Mucosa of descending colon (tissue), 3 donors: ENCODE measurements at places on chromosomes 12 and 14.
A peak's percentile ranks its signal among the peaks of the same experiment; 100 is the strongest.

DNA sequence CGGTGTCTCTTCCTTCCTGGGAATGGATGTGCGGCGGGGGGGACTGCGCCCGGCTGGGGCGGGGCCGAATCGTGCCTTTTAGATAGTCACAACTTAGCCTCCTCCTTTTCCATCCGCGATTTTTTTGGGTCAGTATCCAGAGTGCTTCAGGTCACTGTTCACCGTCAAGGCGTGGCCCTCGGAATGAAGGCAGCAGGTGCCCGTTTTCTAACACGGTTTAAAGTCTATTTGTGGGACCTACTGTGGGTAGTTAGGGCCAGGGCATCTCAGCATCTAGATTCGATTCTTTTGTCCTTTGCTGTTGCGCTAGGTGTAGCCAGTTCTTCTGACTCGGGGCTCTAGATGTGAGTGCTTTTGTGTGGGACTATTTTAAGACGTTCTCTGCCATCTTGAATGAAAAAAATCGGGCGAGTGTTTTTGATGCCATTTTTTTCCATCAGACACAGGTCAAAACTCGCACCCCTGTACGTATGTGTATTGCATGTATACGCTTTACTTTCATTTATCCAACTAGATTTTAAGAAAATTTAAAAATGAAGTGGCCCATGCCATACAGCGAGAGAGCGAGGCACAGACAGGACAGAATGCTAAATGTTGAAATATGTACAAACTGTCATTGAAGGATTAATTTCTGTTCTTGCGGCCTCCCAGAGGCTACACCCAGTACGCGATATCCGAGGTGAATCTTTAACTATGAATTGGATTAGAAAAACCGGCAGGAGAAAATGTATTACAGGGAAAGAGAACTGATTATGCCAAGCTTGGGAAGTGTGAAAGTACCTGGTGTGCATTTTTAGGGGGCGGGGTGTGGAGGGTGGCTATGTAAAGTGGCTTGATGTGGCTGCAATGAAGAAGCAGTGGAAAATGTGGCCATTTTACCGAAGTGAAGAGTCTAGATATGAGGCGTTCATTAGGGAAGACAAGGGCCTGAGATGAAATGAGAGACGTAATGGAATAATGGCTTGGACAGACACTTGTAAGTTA, 835 bp downstream of the VEZT start:
- peak; percentile 44 for DNase-seq

DNA sequence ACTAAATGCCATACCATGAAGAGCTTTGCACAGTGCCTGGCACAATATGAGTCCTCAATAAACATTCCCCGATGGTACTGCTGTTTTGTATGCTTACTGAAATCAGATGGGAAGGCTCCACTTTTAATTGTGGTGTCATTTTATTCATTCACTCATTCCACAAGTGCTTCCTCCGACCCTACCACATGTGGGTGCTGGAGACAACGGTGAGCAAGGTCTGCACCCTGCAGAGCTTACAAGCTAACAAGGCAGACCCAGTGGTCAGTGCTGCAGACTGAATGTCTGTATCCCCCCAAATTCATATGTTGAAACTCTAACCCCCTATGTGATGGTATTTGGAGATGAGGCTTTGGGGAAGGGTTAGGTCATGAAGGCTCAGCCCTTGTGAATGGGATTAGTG, 48.3 kb downstream of the RFX4 start:
- DNase-seq: no peak

- DNase-seq: no peak
Measured at GRCh38 chr12:133129368-133130037, 571 bp downstream of the ZNF891 start.

DNA sequence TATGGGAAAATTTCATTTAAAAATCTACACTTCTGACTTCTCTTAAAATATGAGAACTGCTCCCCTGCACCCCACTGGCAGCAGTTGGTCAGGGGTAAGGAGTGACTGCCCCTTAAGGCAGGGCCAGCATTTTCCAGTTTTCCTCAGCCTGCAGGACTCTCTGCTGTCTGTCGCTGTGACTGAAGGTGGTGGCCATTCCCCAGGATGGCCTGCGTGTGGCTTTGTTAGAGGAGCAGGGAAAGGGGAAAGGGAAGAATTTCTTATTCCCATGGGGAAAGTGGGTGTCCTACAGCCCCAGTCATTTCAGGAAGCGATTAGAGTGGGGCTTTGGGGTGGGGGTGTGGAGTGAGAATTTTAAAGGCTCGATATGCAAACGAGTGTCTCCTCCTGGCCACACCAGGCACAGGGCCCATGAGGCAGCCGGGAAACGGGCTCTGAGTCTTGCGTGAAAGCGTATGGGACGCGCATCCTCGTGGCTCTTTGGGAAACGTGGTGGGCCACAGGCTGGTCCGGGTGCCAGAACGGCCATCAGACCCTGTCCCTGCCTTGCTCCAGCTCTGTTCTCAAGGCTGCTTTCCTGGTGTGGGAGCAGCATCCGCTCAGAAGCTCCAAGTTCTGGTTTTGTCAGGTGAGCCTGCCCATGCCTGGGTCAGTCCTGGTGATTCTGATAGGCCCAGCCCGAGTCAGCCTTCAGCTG, 23.5 kb downstream of the ADGRD1 start:
- no peak for DNase-seq

DNA sequence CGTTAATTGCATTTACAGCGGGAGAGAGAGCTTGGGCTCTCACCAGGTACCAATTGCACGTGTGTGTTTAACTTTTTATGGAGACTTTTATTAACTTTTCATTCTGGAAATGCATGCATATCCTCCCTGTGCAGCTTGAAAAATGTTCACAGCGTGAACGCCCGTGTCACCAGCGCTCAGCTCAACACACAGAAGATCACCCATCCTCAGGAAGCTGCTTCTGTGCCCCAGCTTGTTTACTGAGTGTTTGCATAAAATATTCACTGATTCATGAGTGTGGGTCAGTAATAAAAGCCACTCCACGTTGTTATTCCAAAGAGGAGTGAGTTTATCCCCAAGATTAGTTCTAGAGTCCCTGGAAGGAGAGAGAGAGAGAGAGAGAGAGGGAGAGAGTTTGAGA, 75.5 kb upstream of the FZD10 start:
- DNase-seq: no peak

GRCh38 chr12:131991816-131992430, 42.2 kb downstream of the EP400 start:
- DNase-seq: no peak

GRCh38 chr14:68819260-68819691, 26.4 kb upstream of the ZFP36L1 start:
- no peak for DNase-seq

- DNase-seq: peak; percentile 85
Measured at GRCh38 chr12:2583091-2583497, 211.7 kb upstream of the FKBP4 start.

DNA sequence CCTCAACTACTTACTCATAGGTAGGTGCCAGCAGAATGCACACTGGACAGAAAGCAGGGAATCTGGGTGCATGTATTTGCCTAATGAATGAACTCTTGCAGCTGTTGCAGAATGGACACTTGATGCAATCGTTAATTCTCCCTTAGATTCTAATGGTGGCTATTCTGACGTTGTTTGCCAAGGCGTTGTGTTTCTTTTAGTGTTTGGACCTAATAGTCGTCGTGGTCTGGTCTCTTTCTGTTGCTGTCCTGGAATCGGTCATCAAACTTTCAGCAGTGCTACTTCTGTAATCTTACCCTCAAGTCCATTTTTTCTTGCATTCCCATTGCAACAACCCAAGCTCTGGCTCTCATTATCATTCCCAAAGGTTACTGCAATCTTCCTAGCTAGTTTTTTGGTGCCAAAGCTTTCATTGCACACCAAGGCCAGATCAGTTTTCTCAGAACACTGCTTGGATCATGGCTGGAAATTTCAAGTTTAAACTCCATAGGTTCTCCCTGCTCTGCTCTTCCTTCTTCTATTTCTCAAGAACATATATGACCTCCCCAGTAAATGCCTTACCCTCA, 31.3 kb downstream of the BMP4 start:
- no peak for DNase-seq

DNA sequence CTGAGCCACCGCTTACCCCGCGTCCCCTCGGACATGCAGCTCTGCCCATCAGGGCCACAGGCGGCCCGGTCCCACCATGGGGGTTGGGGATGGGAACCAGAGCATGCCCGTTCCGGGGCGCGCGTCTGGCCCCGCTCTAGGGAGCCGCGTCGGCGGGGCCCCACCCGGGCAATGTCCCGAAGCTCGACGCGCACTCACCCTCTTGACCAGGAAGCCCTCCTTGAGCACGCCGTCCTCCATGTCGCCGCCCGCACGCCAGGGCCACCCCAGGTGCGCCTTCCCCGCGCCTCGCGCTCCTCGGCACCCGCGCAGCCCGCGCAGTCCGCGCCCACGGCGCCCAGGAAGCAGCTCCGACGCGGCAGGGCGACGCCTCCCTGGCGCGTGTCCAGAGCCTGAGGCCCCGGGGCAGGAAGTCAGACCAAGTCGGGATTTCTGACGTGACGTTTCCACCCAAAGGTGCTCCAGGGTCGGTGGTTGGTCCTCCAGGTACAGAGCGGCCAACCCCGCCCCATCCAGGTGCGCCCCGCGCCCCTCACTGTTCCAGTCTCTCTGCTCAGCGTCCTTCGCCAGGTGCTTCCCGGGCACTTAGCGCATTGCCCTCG, at the start of gene PLEK2:
PLEK2 (minus strand) TSS at position 346 of the 602 bp plus-strand sequence; CDS start at position 240, 106 bp downstream.
- DNase-seq: peak; percentile 88

GRCh38 chr12:61542551-61542950, 717.7 kb upstream of the USP15 start:
- no peak for DNase-seq

GRCh38 chr14:48251290-48251689, 575.9 kb upstream of the MDGA2 start:
- DNase-seq: no peak

DNA sequence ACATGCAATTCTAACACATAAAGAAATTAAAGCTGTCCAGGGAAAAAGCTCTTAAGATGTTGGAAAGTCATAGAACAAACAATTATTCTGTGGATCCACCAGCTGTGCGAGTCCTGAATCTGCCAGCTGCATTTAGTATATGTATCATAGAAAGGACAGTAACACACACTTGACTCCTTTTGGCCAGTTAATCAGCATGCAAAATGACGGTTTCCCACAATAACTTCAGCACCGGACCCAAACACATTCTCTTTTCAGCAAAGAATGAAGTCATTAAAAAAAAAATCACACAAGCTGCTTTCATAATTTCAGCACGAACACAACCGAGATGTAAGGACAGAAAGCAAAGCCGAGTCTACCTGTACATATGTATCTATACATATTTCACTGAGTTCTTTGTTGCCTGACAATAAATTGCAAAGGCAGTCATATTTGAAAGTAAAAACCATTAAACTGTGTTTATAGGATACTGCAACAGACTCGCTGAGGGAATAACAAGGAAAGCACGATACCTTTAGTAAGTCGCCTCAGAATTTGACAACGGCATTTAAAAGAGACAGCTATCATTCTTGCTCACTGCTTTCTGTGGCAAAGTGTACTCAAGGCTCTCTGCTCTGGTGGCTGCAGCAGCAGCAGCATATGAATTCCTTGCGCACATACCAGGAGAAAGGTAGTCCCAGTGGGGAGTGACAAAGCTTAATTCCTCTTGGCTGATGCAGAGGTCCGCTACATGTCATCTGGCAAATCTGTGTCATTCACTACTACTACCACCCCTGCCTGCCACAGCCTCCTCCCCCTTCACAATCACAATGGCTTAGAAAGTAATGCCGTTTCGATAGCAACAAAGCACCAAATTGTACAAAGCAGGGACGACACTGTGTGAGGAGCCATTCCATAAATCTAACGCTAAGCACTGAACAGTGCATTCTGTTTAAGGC, at the start of gene GRIP1:
GRIP1 (minus strand) TSS at position 739 of the 938 bp plus-strand sequence; CDS start at position 567, 172 bp downstream.
- DNase-seq: no peak

DNA sequence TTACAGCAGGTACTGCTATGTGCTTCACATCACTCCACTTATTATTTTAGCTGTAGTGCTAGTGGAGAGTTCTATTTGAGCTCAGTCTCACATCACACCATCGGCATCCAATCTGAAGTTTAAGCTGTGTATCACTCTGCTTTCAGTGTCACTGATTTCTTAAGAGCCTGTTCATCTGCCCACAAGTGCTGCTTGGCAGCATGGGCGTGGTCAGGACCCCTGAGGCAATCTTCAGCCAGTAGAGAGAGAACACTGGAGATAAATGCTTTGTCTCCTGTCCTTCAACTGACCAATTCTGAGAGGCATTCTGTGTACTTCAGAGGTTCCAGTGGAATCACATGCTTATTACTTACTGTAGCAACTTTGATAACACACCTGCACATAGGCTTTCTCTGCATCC, 728.8 kb downstream of the RPS29 start:
- DNase-seq: no peak

- DNase-seq: no peak
Measured at GRCh38 chr14:65339866-65340265, 72.7 kb upstream of the FUT8 start.

GRCh38 chr14:68368850-68369249, 424.0 kb downstream of the ZFP36L1 start:
- DNase-seq: no peak

- DNase-seq: no peak
Measured at GRCh38 chr12:118125743-118126118, 10.2 kb upstream of the PEBP1 start.

DNA sequence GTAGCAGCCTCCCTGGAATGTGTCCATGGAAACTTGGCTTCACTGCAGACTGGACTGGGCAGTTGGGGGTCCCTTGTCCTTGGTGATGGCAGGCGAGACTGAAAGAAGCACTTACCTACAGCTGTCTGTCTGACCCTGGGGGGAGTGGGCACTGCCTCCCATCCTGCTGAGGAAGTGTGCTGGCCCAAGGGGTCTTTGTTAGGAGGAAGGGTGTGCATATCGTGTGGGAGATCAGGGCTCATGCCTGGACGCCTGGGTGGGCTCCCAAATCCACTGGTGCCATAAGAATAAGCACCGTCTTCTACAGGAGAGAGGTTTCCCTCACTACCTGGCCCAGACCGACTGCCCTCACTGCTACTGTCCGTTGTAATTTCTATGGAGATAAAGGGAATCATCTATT, 81.4 kb downstream of the PIWIL1 start:
- DNase-seq: no peak

- DNase-seq: no peak
Measured at GRCh38 chr14:99330316-99331240, 58.6 kb upstream of the BCL11B start.

GRCh38 chr14:98114122-98114895, 1157.7 kb downstream of the BCL11B start:
- DNase-seq: no peak

DNA sequence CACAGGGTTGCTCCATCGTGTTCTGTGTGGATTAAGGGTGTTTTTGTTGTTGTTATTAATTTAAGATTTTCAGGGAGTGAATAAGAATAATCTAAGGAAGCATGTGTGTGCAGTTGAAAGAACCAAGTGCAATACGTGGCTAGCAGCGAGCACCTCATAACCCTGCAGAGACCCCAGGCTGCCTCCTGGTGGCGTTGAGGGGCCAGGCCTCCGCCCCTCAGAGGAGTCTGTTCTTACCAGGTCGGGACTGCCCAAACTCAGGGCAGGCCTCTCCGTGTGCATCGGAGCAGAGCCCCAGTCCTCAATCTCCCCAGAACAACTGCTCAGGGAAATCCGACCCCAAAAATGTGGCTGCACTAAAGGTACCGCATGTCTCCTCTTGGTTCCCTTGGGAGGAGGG, 36.8 kb downstream of the IL31 start:
- no peak for DNase-seq

GRCh38 chr12:122022393-122023338, 982 bp downstream of the BCL7A start:
- DNase-seq: peak; percentile 56

GRCh38 chr12:18943200-18943599, 186.3 kb upstream of the PLEKHA5 start:
- DNase-seq: no peak
